ENCODE measurements at places on chromosomes 12 and 14. TPM values are rescaled to one million over a fixed set of nuclear protein-coding genes. Genes with fewer than 3 reads are reported as not detected.

CMKLR1 gene
- not detected for total RNA-seq

DIP2B gene
- total RNA-seq, result 25.4 TPM

FOXA1 gene
- total RNA-seq, result 0.17 TPM

ZFHX2 gene
- total RNA-seq, result 3.7 TPM

DDN gene
- total RNA-seq, result 0.25 TPM

IQSEC3 gene
- 0.10 TPM for total RNA-seq

LRP1-AS gene
- total RNA-seq, result not detected

RFLNA gene
- not detected for total RNA-seq

SERPINA4 gene
- not detected for total RNA-seq

SPX gene
- 2.8 TPM for total RNA-seq

ATXN3 gene
- 35.2 TPM for total RNA-seq

CBLN3 gene
- 15.7 TPM for total RNA-seq

CD163L1 gene
- total RNA-seq, result not detected

LRRC43 gene
- total RNA-seq, result 0.74 TPM

STAT6 gene
- total RNA-seq, result 178 TPM

C12orf56 gene
- not detected for total RNA-seq

DIO2 gene
- total RNA-seq, result 1.1 TPM

BICD1 gene
- 15.3 TPM for total RNA-seq

Measured in activated T-cell treated with anti-CD3 and anti-CD28 coated beads, Interleukin-2, amount 50 U/mL, for 72 hours (primary cell).